ENCODE measurements at places on chromosomes 16 and 17.

DNA sequence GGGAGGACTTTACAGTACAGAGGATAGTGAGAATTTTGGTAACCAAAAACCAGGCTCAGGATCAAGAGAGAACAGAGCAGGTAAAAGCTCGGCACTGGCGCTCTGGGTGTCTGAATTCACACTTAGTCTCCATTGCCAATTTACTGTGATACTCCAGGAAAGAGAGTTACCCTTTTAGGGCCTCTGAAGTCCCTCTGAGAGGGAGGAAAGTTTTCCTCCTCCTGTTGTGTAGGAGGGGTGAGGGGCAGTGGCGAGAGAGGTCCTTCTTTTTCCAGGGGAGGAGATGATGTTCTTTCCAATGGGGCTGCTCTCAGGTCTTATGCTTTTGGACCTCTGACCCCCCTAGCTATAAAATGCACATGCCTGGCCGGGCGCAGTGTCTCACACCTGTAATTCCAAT, 5.4 kb upstream of the TNS4 start:
- DNase-seq = no peak

DNA sequence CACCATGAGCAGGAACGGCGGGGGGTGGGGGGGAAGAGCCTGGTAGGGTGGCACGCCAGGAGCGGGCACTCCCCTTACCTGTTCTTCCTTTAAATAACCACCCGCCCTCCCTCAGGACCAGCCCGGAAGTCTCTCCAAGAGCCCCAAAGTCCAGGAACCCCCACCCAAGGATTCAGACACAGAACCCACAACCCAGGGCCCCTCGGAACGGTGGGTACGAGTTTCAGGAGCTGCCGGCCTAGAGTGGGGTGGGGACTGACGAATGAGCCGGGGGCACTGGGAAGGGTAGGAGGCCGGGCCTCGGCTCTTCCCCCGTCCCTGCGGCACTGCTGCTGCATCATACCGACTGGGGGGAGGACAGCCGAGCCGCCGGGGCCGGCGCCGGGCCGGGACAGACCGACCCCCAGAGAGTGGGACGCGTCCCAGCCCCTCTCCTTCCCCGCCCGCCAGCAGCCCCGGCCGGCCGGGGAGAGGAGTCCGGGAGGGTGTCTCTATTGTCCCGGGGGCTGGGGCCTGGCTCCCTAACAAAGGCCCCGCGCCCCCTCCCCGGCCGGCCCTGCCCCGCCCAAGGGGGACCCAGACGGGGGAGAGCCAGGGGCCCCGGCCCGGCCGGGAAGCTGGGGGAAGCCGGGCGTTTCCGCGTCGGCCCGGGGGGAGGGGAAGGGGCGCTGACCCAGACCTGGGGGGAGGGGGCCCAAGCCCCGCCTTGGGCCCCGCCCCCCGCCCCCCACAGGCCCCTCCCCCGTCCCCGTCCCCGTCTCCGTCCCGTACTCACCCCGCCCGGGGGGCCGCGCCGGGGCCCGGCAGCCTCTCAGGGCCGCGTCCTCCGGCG, 747 bp downstream of the ATXN7L3 start:
- DNase-seq = no peak

DNA sequence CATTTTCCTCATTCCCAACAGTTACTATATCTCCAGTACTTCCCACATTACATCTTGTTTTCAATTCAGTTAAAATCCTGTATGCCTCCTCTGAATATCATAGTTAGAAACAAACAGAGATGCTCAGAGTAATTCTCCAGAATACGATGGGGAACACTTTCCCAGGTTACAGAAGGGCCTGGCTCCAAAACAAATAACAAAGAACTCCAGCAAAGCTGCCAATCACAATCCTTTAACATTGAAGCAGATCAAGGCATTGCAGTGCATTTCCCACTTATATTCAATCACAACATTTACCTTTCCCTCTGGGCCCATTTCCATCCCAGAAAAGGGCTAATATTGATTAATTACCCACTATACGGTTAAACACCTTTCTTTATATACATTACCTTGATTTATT, 29.4 kb upstream of the PMFBP1 start:
- DNase-seq = no peak

GRCh38 chr17:61444075-61444474, 8.1 kb upstream of the TBX4 start:
- DNase-seq = no peak

DNA sequence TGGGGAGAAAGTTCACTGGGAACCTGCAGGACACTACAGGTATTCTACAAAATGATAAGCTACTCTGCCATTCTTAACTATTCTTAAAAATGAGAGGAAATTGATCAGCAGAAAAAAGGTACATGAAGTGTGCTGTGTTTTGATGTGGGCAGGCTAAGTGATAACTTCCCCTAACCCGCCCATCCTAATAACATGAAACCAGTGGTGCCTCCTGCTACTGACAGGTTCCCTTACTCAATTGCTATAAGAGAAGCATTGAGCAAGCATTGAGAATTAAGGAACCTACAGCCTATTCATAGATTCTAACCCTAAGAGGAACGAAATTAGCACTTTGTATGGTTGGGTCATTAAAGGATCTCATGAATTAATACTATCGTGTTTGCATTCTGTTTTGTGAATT, 18.9 kb downstream of the XYLT1 start:
- no peak for DNase-seq

DNA sequence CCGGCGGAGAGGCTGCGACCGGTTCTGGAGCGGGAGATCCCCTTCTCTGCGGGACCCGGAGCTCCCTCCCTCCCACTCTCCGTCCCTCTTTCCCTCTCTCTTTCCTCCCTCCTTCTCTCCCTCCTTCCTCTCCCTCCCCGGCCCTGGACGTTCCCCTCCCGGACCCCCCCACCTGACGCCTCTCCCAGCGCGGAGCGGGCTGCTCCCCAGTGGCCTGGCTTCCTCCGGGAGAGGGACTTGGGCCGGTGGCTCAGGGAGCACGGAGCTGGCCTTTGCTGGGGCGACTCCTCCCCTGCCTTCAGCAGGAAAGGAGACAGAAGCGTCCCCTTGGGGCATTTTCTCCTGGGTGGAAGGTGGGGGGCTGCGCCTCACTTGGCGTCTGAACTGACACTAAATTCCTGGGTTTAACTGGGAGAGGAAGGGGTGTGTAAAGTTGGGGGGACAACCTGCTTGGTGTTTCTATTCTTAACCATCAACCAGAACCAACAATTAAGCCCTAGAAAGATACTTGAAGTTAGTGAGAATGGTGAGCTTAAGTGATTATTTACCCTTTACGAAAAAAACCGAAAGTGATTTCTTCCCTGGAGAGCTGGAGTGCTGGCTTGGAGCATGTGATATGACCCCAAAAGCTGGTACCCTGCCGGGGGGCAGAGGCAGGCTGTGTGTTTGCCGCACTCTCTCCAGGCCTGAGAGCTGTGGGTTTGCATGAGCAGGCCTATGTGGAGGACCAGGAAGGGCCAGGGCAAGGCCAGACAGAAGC, 775 bp downstream of the SPIRE2 start:
- no peak for DNase-seq

DNA sequence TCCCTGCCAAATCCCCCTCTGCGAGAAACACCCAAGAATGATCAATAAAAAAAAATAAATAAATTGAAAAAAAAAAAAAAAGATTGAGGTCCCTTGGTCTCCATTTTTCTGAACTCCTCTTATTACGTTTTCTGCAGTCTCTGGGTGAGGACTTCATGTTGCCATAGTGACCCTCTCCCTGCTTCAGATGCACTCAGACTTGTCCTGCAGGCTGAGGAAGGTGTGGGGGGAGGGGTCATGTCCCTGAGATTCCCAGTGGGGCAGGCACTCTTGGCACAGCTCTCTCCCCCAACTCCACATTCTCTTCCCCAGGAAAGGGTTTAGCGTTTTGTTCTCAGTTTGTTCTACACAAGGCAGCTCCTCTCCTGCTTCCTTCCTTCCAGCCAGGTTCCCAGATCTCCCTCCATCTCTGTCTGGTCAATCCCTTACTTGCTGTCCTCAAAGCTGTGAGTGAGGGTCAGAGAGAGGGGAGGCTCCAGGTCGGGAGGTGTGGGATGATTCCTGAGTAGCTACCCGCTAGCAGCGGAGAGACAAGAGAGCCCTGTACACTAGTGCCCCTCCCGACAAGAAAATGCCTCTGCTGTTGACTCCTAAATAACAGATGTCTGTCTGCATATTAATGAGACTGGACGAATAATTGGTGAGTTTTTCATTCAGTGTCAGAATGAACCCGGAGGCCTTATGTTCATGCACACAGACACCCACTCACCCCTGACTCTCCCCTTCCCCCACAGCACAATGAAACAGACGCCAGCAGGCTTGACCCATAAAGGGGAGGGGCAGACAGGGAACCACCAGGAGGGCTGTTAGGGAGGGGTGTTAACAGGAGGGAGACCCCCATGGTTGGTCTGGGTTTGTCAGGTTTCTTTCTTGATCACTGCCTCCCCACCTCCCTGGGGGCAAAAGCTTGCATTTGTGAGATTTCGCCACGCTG, 9.2 kb downstream of the RND2 start:
- no peak for DNase-seq

Data from NCI-H1048 (cell line).